BJ (cell line): ENCODE measurements at places on chromosomes 1 and 21.

- peak; percentile 64 for DNase-seq
These were observed 169.2 kb upstream of the SGIP1 start for GRCh38 chr1:66364578-66365391.

DNA sequence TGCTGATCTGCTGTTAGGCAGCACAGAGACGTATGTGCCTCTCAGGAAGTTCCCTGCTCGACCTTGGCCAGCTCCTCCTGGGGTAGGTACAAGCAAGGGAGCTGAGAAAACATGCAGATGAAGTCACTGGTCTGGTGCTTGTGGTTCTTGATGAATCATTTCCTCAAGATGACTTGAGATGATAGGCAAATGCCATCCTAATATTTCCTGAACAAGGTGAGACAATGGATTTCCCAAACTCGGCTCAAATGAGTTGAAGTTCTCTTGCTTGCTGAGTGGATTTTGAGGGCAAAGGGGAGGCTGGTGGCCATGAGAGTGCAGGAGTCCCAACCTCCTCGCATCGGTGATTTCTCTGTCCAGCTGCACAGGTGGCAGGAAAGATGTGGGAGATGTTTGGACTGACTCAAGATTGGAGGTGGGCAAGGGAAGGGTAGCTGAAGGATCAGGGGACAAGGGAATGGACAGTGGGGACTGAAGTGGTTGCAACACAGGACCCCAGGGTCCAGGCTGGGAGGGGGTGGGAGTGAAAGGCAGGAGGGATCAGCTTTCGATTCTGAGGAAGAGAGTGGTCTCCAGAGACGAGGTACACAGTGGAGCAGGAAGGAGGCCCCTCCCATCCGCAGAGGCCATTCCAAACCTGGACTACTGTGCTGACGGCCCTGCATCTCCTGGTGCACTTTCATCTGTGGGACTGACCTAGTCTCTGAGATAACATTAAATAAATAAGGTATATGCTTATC is 63.9 kb downstream of the CAPN2 start:
- peak; percentile 35 for DNase-seq

DNA sequence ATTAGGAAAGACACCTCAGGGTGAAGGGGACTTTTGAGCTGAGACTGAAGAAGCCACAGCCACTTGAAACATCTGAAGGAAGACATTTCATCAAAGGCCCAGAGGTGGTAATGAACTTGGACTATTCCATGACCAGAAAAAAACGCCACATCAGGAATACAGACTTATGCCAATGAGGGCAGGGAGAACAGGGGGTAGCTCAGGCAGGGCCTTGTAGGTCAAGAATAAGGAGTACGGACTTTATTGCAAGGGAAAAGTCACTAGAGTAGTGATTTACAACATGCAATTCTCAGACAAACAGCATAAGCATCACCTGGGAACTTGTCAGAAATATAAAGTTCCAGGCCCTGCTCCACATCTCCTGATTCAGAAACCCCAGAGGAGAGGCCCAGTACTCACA is 11.8 kb downstream of the TP53BP2 start:
- DNase-seq, result no peak

DNA sequence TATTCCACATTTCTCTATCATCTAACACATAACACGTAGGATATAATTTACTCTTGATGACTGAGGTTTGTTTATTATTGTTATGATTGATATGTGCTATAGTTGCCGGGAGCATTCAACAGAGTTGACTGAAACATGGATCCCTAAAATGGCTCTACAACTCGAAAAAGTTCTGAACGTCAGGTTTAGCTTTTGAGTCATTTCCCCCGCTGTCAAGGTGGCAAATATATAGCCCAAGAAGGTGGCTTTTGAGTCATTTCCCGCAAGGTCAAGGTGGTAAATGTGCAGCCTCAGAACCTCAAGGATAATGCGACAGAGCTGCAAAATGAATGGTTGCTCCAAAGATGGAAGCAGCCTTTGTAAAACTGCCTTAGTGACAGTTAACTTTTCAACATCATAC is 104.0 kb downstream of the NIBAN1 start:
- no peak for DNase-seq

DNA sequence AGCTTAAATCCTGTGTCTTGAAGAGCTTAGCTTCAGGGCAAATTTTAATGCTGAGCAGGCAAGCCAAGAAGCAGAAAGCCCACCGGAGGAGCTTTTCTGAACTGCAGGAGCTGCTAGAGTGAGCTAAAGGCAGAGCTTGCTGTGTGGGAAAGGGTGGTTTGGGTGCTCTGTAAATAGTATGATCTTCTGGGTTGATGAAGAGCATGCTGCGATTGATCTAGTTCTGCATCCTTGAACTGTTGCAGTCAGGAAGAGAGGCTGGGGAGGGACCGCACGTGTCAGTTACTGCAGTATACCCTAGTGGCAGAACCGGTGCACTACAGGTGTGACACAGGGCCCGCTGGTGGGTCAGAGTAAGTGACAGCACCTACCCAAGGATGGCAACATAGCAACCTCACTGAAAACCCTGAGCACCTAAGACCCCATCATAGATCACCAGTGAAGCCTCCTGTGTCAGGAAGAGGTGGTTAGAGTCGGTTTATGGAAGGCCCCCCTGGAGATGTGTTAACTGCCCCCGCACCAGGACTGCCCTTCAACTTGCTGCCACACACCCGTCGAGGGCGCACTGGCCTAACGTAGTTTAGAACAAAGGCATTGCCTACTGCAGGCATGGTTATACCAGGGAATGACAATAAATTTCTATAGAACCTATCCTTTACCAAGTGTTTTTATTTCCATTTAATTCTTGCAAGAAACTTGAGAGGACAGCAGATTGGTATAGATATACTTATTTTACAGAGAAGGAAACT is 146.0 kb upstream of the KIAA0040 start:
- DNase-seq, result no peak

GRCh38 chr1:153544453-153545066 is 1.0 kb downstream of the S100A4 start:
- DNase-seq, result no peak

DNA sequence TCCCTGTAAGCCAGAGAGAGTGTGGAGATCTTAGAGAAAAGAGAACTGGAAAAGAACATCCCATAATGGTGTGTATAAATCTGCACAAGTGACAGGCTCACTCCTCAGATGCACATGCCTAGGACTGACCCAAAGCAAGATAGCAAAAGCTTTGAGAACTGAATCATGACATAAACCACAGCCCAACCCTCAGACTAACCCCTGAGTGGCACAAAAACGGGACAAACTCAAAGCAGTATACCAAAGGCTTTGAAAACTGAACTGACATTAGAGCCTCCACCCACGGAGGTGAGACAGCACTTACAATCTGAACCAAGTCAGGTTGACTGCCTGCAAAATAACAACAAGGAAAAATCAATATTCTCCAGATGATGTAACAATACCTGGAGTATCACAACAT is 70.8 kb downstream of the TIAM1 start:
- no peak for DNase-seq

- DNase-seq, result no peak
These were observed 48.7 kb upstream of the EDN2 start for GRCh38 chr1:41533016-41533730.

GRCh38 chr1:162327144-162327787 is 49.4 kb downstream of the SPATA46 start:
- no peak for DNase-seq

GRCh38 chr1:228429007-228429406 is 12.3 kb upstream of the TRIM17 start:
- DNase-seq, result no peak

GRCh38 chr1:20169932-20170331 is 16.0 kb upstream of the UBXN10 start:
- DNase-seq, result no peak

DNA sequence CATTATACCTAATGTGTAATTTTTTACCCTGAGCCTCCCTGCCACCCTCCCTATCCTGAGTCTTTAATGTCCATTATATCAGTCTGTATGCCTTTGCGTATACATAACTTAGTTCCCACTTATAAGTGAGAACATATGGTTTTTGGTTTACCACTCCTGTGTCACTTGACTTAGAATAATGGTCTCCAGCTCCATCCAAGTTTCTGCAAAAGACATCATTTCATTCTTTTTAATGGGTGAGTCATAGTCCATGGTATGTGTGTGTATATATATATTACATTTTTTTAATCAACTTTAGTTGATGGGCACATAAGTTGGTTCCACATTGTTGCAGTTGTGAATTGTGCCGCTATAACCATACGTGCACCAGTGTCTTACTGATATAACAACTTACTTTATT is 477.1 kb upstream of the NEGR1 start:
- DNase-seq, result no peak

- no peak for DNase-seq
These were observed 132.5 kb downstream of the ZNF326 start for GRCh38 chr1:90127288-90127953.

- no peak for DNase-seq
These were observed 7.8 kb downstream of the ETV3L start for GRCh38 chr1:157091668-157092273.

GRCh38 chr1:66940981-66941380 is 16.2 kb downstream of the MIER1 start:
- DNase-seq, result no peak

- no peak for DNase-seq
These were observed 105.0 kb upstream of the ADGRL2 start for GRCh38 chr1:81695741-81696140.

DNA sequence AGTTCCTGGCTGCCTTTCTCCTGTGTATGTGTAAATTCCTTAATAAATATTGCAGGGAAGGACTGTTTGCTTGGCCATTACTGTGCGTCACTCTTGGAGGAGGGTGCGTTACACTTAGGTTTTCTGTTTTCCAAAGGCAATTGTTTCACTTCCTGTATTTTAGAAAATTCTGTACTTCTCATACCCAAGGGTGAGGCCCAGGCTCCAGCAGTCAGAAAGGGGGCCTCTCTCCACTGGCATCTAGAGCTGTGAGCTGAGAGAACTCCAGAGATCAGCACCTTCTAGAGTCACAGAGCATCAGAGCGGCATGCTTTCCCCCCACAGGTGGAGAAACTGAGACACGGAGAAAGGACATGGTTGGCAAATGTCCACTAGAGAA is 27.0 kb upstream of the ZFP69B start:
- no peak for DNase-seq
